C1 segment of cervical spinal cord (tissue), 14 donors: ENCODE measurements at places on chromosomes 5 and 9.

- DNase-seq: no peak
Measured at GRCh38 chr9:120381839-120382238, 198.1 kb downstream of the CDK5RAP2 start.

DNA sequence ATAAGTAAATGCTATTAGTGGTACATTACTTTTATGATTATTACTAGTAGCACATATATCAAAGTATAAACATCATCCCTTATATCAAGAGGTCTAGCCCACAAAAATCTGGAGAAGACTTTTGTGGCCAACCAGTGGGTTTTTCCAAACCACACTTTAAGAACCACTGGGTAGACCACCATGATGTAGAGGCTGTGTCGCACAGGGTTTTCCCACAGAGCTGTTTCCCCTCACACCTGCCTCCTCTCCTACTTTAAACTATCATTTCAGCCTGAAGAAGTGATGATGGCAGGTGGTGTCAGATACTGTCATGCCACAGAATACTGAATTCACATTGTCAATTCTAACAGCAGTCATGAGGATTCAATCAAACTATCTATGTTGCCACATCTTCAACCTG is 109.2 kb downstream of the FBXW11 start:
- no peak for DNase-seq

GRCh38 chr9:131012023-131012334 is 3.0 kb downstream of the LAMC3 start:
- no peak for DNase-seq

DNA sequence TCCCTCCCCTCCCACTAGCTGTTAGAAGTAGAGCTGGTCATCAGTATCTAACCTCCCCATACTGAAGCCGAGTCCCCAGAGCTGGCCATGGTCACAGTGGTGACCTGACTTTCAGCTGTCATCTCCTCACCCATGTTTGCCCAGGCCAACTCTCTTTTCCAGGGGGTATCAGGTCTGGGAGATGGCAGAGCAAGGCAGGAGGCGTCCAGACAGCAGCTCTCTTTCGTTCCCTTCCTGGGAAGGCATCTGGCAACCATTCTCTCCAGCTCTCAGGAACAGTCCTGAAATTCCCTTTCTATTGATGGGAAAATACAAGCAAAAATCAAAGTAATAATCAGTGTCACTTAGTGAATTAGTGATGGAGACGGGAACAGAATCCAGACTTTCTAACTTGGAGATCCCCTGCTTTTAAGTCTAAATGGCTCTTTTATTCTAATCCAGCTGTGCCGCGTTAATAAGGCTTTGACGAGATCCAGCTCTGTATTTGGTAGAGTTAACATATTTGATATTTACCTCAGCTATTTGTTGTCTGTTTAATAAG is 21.3 kb upstream of the AOPEP start:
- DNase-seq: no peak

DNA sequence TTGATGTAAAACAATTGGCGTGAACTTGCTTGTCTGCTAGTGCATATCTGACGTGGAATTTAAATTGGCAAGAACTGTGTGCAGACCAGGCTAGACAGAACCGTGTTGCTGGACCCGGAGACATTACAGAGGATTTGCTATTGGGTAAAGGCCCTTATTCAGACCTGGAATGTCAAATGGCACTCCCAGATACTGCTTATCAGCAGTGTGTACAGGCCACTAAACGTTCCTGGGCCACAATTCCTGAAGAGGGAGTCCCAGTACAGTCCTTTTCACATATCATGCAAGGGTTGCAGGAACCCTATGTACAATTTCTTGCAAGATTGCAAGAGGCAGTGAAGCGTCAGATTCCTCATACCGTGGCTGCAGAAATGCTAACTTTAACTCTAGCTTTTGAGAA is 13.5 kb upstream of the MCCC2 start:
- no peak for DNase-seq

DNA sequence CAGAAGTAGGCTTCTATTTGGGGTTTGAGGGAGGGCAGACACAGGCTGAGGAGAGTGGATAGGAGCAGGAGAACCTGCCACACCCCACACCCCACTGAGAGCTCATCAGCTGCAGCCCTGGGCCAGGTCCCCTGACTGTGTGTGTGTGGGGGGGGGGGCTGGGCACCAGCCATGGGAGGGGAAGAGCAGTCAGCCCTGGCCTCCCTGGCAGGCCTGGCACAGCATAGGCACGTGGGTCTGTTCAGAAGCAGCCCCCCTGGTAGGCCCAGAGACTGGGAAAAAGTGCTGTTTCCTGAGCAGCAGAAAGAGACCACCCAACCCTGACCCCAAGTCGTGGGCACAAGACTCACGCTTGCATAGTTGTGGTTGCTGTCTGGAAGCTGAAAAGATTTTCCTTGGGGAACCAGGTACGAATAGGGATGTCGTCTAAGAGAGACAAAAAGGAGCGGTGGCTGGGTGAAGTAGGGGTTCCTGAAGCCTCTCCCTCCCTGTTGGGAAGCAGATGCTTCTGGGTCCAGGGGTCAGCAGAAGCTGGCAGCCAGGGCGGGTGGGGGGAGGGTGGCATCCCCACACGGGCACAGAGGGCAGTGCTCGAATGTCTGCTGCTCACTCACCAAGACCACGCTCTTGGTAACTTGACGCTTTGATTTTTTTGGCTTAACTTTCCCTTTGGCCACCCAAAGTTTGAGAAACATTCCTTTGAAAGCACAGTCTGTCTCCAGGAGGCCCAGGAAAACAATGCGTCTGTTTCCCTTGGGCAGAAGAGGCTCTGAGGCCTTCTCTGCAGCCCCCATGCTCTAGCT is 2.9 kb downstream of the NSMF start:
- DNase-seq: no peak

DNA sequence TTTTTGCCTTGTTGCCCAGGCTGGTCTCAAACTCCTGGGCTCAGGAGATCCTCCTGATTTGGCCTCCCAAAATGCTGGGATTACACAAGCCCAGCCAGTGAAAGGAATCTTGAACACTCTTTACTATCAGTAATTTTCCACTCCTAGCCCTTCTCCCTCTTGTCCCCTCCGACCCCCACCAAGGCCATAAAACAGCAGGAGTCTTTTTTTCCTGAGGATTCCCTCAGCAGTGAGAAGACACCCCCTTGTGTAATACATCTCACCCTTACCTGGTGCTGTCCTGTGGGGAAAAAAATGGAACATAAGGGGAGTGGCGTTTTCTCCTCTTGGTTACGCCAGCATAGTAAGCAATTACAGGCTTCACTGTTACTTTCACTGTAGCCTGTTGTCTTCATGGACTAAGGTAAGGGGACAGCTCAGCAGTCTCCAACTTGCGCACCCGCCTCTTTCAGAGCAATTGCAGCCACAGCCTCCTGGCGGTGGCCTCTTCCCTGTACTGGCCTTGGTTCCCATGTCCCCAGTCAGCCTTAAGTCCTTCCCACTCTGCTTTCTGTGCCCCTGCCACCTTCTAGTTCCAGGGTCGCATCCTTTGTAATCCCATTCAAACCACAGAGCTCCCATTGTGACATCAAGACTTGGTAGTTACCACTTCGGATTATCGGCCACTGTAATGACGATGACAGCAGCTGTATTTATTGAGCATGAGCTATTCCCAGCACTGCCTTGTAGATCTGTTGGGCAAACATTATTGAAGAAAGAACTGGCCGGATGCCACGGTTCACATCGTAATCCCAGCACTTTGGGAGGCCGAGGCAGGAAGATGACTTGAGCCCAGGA is 10.0 kb downstream of the NAIF1 start:
- DNase-seq: no peak
